ENCODE measurements at places on chromosomes 3 and 15. TPM values are rescaled to one million over a fixed set of nuclear protein-coding genes. Genes with fewer than 3 reads are reported as not detected.

The CPA3 gene
- total RNA-seq = 59.7 TPM

The GATA2 gene
- 225 TPM for total RNA-seq

The CTSH gene
- 18.1 TPM for total RNA-seq

The PLSCR5 gene
- not detected for total RNA-seq
